ENCODE measurements at places on chromosomes 2 and 18.

DNA sequence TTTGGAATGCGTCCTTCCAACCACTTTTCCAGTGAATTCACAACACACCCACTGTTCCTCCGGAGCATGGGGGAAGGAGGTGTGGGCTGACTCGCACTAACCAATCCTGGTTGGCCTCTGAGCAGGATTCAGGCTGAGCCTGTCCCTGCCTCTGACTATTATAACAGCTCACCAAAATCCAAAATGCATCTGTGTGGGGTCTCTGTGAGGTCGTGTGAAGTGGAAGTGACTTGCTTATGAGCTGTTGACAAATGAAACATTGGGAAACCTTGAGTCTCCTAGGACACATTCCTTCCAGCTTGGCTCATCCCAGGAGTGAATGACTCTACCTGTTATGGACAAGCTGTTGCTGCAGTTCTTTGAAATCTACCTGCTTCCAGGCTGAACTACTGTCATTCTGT lies 1.5 kb downstream of the CIDEA start:
- peak; percentile 14 for DNase-seq

DNA sequence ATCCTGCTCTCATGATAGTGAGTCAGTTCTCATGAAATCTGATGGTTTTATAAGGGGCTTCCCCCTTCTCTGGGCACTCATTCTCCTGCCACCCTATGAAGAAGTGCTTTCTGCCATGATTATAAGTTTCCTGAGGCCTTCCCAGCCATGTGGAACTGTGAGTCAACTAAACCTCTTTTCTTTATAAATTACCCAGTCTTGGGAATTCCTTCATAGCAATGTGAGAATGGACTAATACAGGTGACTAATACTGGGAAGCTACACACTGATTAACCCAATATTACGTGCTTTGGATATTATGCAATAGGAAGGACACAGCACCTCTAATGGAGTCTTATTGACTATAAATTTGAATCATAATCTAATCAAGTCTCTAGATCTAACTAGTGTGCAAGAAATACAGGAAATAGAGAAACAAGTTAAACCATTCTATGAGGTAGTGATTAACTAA lies 107.2 kb upstream of the ETAA1 start:
- peak; percentile 82 for DNase-seq

GRCh38 chr2:140273958-140274357 lies 1493.8 kb upstream of the NXPH2 start:
- no peak for DNase-seq

GRCh38 chr2:74740395-74740740 lies 86.3 kb downstream of the SEMA4F start:
- no peak for DNase-seq

GRCh38 chr2:65026154-65026553 lies 30.1 kb upstream of the CEP68 start:
- no peak for DNase-seq

- peak; percentile 34 for DNase-seq
These were observed 206.9 kb upstream of the SPRED2 start for GRCh38 chr2:65639156-65639864.

DNA sequence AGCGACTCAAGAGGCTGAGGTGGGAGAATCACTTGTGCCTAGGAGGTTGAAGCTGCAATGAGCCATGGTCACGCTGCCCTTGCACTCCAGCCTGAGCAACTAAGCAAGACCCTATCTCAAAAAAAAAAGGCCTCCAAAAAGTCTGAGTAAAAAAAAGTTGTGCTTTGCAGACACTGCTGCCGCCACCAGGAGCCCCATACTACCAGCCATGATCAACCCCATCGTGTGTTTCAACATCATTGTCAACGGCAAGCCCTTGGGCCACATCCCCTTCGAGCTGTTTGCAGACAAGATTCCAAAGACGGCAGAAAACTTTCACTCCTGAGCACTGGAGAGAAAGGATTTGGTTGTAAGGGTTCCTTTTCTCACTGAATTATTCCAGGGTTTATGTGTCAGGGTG lies 137.1 kb downstream of the INO80D start:
- no peak for DNase-seq

DNA sequence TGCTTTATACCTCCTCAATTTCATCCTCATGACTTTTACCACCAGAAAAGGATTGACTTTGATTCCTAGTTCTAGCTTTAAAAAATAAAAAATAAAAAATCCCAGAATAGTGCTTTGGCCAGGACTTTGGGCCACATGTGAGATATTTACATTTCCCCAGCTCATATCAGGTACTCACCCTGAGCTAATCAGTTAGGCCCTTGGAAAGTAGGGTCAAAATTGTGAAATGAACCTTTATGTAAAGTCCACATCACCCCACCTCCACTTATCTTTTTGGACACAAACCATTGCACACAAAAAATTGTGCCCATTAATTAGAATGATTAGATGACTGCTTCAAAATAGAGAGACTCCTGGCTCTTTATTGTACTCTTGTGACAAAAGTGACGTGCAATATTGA lies 17.2 kb downstream of the ME2 start:
- DNase-seq = no peak

- DNase-seq = no peak
These were observed 58.8 kb upstream of the HDAC4 start for GRCh38 chr2:239459606-239460005.

DNA sequence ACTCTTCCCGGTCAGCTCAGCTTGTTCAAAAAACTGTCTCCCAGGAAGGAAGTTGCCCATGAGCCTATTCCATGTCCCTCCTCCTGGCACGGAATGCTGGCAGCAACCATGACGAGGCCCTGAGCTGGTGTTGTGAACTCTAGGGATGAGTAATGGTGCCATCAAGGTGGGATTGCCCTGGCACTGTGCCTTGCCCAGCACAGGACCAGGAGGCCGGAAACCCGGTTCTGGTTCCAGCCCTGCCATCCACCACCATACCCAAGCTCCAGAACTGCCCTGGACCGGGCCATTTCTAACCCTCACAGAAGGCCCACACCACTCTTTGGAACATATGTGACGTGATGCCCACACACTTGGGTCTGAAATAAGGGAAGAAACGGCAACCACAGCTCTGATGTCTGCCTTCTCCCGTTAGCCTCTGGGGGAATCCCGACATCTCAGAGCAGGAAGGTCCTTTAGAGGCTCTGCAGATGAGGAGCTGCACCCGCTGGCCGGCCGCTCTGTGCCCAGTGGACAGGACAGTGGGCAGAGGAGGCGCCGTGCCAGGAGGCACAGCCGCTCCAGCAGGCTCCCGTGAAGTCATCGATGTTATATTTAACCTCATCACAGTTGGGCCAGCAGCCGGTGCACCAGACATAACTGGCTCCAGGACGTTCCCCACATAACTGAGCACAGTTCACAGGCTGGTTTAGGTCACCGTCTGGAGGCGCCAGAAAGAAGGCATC lies 462.1 kb upstream of the ID2 start:
- no peak for DNase-seq

GRCh38 chr18:74784752-74785151 lies 187.1 kb downstream of the ZNF407 start:
- no peak for DNase-seq

- DNase-seq = peak; percentile 79
These were observed at the start of gene SUMO1 for GRCh38 chr2:202238234-202239197. TSS of gene SUMO1 (minus strand) at chr2:202238597. CDS start at chr2:202238451, 146 bp downstream.

GRCh38 chr2:239179851-239180371 lies 220.9 kb downstream of the HDAC4 start:
- DNase-seq = no peak

- no peak for DNase-seq
These were observed 33.1 kb downstream of the KIF1A start for GRCh38 chr2:240786871-240787311.

DNA sequence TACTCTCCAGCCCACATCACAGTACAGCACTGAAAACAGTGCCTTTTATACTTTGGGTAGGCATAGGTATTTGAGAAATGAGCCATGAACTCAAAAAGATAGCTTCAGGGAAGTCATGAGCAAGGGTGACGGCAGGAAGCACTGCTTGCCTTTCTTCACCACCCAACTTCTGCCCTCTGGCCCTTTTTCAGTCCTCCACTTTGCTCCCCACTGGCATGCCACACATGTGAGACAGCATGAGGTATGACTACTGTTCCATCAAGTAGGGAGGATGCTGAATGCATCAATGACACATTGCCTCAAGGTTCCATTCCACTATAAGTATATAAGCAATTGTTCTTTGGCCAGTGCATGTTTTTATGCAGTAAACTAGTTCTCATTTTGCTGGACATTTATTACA lies 373.0 kb downstream of the NRXN1 start:
- no peak for DNase-seq

DNA sequence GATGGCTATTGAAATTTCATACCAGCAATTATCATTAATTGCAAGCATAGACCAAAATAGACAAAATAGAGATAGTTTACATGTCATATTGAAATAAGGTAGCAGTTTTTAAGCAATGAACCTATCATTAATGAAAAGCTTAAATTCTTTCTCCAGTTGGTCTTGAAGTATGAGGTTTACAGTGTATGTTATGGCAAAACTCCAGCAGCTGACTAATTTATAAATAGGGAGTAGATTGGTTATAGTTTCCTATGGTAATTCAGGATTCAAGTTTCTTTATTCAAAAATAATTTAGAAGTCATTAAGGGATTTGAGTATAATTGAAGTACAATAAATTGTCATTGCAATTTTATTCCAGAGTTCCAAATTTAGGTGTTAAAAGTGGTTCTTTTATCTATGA lies 69.6 kb upstream of the COL5A2 start:
- DNase-seq = peak; percentile 47

DNA sequence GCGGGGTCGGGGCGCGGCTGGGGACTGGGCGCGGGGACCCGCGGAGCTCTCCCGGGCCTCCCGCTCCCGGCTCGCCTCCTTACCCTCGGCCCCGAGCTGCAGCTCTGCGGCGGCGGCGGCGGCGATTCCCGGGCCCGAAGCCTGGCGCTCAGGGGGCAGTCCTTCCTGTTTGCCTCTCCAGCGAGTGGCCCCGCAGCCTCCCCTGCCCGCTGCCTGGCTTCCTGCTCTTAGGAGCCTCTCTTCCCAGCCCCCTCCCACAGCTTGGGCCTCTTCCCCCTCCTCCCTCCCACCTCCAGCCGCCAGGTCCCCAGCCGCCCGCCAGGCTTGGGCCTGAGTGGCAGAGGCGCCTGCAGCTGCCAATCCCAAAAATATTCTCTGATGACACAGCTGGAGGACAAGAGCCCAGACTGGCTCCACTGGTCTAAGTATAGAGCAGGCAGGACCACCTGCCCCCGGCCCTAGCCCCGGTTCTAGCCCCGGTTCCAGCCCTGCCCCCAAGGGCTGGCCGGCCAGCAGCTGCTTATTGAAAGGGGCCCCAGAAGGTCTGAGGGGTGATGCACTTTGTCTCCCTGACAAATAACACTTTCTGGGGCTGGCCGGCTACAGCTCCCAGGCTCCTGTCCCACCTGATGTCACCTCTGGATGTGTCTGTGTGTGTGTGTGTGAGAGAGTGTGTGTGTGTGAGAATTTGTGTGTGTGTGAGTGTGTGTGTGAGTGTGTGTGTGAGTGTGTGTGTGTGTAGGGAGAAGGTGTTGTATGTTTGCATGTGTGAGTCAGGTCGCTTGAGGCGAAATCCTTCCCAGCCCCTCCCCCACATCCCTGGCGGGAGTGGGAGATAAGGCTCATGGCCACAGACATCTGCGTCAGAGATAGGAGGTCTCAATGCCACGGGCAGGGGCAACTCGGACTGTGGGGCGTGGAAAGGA lies at the start of gene OBSL1:
OBSL1 (minus strand) TSS at position 229 of the 926 bp plus-strand sequence. CDS start 307 bp downstream, outside the sequence.
- DNase-seq = peak; percentile 77

GRCh38 chr2:79638410-79638809 lies 125.6 kb downstream of the CTNNA2 start:
- DNase-seq = no peak

DNA sequence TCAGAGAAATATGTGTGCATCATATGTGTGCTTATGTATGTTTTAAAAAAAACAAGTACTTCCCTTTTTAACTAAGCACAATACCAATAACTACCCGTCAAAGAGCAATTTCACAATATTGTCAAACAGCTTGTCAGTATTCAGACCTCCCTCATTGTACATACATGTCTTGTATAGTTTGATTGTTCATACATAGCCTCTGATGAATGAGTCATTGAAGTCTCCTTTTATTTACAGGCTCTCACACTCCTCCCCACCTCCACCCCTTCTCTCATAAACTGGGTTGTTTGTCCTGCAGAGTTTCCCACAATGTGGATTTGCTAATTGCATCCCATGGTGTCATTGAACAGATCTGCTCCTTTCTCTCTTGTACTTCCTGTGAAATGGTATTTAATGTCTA lies 132.8 kb upstream of the L3MBTL4 start:
- DNase-seq = no peak

GRCh38 chr18:42509750-42510415 lies 554.8 kb downstream of the PIK3C3 start:
- no peak for DNase-seq

DNA sequence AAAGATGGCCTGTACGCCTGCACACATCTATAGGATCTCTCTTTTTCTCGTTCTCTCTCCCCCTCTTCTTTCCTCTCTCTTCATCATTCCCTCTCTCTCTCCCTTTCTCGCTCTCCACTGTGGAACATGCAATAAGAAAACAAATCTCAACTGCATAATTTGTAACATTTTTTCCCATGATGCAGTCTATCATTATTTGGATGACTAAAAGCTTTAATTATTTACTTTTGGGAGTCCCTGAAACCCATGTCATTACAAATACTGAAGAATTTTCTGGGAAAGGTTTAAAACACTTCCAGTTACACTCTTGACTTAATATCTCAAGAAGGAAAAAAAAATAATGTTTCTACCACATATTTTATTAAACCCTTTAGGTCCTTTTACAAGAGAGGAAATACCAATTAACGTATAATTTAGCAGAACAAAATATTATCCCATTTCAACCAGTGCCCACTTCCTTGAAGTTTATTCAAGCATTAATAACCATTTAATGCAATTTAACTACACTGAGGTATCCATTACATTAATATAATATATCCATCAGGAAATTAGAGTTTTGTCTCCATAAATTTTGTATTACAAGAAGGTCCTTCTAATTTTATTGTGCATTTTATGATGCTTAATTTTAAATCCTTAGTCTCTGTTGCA lies 1615.2 kb upstream of the ACVR2A start:
- DNase-seq = no peak

GRCh38 chr2:158723181-158723838 lies 71.8 kb upstream of the DAPL1 start:
- DNase-seq = no peak

- DNase-seq = no peak
These were observed 213.2 kb downstream of the GBX2 start for GRCh38 chr2:235954888-235955480.

Data from AG10803 (cell line).